Adrenal gland (tissue), 19 donors: ENCODE measurements at places on chromosomes 3 and 15. TPM values are rescaled to one million over a fixed set of nuclear protein-coding genes. Genes with fewer than 3 reads are reported as not detected.
A peak's percentile ranks its signal among the peaks of the same experiment; 100 is the strongest.

Gene PPARG
- 5.6 TPM for total RNA-seq

Gene ITGA11
- total RNA-seq: 4.4 TPM

Gene HRH1
- total RNA-seq: 6.5 TPM

- DNase-seq: no peak
Measured at GRCh38 chr3:158845765-158846350, 44.0 kb downstream of the MFSD1 start.

- DNase-seq: no peak
Measured at GRCh38 chr3:168467115-168467714, 371.5 kb upstream of the GOLIM4 start.

- no peak for DNase-seq
Measured at GRCh38 chr3:16468002-16468335, 45.5 kb downstream of the RFTN1 start.

GRCh38 chr15:48367483-48367882, 36.3 kb downstream of the DUT start:
- DNase-seq: no peak

DNA sequence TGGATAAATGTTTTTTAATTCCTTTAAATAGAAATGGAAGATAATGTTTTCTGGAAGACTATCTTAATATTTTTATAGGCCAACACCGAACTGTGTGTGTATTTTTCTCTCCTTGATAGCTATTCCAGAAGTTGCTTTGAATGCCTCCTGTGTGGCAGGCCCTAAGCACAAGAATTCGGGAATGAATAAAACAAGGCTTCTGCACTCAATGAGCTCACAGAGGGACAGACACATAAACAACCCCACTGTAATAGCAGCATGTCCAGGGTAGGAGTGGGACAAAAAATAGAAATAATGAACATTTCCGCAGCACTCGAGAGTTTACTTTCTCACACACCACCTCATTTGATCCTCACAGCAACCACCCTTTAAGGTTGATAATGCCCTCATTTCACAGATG, 18.0 kb downstream of the SRGAP3 start:
- no peak for DNase-seq

GRCh38 chr3:58837856-58838255, 171.3 kb upstream of the FAM3D start:
- no peak for DNase-seq

- DNase-seq: peak; percentile 83
Measured at GRCh38 chr3:50274371-50275104, 4.3 kb upstream of the LSMEM2 start.
